ENCODE measurements at places on chromosomes 7 and 10.

DNA sequence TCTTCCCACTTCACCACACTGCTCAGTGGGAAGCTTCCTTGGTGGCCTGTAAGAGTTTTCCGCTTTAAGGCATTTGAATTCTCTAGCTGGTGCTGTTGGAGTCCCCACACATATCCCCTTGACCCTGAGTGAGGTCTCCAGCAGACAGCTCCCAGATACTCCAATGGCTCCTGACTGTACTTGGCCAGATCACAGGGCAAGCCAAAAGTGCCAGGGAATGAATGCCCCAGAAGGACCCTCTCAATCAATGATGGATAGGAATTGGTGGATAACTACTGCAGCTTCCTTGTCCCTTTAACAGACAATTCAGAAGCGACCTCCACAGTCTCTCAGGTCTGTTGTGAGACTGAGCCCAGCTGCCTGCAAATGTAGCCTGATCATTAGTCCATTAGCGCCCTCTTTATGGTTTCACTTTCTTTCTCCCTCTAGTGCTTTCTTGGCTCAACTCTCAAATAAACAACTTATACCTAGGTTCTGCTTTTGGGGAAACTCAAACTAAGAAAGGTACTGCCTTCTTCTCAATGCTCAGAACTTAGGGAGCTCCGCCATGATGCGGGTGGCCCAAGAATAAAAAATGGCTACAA, 283.0 kb downstream of the TCF7L2 start:
- no peak for DNase-seq

DNA sequence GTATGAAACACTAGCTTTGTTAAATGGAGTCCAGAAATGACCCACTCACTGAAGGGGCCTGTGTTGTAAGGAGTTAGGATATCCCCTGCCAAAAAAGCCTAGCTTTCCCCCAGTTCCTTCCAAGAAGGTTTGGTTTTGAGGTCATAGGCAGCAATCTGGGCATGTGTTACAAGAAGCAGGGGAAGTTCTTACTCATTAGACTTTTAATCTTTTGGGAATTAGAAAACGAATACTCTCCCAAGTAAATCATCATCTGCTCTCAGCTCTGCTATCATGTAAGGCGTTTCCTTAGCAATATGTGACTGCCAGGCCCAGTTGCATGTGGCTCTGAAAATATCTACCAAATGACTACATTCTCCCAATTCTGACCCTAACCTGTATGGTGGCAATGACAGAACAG, 3.7 kb downstream of the NOD1 start:
- no peak for DNase-seq

GRCh38 chr10:116272440-116273283, at the start of gene GFRA1:
Gene GFRA1, minus strand, starts transcription at chr10:116273206. Its CDS starts 1,177 bp downstream, at chr10:116272029.
- DNase-seq = peak; percentile 72

DNA sequence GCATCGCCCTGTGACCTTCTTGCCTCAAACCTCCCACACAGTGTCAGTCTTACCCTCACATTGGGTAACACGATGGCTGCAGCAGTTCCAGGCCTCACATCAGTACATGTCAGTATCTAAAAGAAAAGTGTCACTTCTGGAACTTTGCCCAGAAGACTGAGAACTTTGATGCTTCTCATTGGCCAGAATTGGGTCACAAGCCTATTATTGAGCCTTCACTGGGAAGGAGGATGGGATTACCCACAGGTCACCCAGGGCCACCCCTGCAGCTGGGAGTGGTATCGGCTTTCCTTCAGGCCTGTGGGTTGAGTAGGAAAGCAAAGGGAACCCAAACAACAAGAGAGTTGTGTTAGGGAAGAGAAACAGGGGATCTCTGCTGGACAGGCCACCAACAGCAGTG, 111.5 kb downstream of the NPY start:
- DNase-seq = no peak

GRCh38 chr10:117752103-117752502, 209.6 kb downstream of the EMX2 start:
- no peak for DNase-seq

GRCh38 chr7:43869867-43870240, 537 bp upstream of the MRPS24 start:
- no peak for DNase-seq

- no peak for DNase-seq
Observed at GRCh38 chr10:28913436-28914237, 236.3 kb downstream of the BAMBI start.

- DNase-seq = no peak
Observed at GRCh38 chr7:139711991-139712743, 65.6 kb downstream of the HIPK2 start.
